ENCODE measurements at places on chromosomes 16 and 17. TPM values are rescaled to one million over a fixed set of nuclear protein-coding genes. Genes with fewer than 3 reads are reported as not detected.

Gene ZC3H18
- 23.5 TPM for total RNA-seq

Gene CHRNE
- 0.30 TPM for total RNA-seq

Gene GNG13
- total RNA-seq: not detected

Gene SBK1
- 2.0 TPM for total RNA-seq

Gene LAT
- total RNA-seq: 2.4 TPM

Gene OTOP3
- not detected for total RNA-seq

Gene RAPGEFL1
- 2.7 TPM for total RNA-seq

Gene LGALS9
- 17.0 TPM for total RNA-seq

Gene TMEM98
- 10.0 TPM for total RNA-seq

Gene CARD14
- total RNA-seq: not detected

Gene ENDOV
- total RNA-seq: 11.7 TPM
